Hypothalamus (tissue), 51 donors: ENCODE measurements at places on chromosomes 7 and 10.

- DNase-seq: no peak
These were observed 208.4 kb upstream of the LRRTM3 start for GRCh38 chr10:66717231-66717981.

DNA sequence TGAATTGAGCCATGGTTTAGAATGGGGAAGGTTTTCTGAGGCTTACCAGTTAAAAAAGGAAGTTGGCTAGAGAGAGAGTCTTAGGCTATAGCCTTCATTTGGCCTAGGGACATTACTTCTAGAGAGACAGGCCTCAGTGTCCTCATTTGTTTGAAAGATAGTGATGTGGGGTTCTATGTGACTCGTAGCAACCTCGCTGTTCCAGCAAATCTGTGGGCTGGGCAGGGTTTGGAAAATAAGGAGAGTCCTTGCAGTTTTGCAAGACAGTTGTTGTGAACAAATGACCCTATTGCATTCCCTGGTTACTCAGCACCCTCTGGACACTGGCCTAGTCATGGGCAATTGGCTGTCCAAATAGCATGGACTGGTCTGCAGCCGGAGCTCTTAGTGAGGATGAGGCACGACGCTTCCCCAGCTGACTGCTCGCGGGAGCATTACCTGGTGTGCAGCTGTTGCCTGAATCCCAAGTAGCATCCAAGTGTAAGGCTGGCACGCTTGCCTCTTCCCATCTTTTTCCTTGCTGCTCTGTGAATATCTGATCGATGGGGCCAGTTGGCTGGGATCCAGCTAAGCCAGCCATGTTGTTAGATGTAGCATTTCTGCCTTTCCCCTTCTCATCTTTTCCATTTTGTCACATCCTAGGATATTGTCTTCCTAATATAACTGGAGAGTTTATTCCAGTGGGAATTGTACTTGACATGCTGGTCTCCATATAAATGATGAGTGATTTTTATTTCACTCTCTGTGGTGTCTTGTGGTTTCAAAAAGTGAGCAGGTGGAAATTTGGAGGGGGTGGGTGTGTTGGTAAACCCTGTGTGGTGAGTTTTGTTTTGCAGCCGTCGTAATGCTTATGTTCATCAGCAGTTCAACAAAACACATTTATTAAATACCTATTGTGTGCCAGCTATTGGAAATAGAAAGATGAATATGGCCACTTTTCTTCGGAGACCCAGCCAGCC lies 99.8 kb downstream of the SND1 start:
- DNase-seq: no peak

DNA sequence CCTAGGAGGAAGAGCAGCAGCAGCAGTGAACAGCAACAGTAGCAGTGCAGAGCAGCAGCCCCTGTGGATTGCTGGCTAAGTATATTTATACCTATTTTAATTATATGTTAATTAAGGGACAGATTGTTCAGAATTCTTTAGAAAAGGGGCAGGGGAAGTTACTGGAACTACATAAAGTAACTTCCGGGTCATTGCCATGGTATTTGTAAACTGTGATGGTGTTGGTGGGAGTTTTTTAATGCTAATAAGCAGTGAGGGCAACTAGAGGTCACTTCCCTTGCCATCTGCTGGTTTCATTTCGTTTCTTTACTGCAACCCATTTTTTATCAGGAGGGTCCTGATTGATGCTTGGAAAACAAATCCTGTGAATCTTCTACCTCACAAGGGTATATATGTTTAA lies 229.8 kb upstream of the PODXL start:
- no peak for DNase-seq

GRCh38 chr7:83640731-83641537 lies 8.0 kb downstream of the SEMA3E start:
- DNase-seq: no peak

DNA sequence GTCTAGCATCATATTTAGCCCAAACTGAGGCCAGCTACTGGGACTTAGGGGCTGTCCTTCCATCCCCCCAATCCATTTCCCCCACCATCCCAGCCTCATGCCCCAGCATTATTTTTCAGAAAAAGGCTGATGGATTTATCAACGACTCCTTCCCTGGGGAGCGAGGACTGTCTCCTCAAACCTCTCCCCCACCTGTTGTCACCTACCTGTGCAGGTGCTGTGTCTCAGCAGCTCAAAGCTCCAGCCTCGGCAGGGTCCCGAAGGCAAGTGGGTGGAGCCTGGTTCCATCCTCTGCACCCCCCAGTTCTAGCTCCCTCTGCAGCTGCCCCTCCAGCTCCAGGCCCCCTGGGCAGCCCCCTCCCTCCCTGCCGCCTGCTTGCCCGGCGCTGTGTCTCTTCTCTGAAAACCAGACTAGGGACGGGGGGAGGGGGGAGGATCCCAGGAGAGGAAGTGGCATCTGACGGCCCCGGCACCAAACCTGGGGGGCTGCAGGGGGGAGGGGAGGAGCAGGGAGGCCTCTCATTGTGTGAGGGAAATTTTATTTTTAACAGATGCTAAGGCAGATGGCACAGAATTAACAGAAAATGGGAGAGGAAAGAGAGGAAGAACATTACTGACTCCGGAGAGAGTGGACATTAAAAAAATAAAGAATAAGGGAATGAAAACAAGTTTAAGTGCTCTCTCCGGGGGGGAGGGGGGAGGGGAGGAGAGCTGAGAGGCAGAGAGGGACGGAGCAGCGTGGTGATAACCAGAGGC lies 61.7 kb upstream of the PAX2 start:
- no peak for DNase-seq

- DNase-seq: no peak
These were observed 52.3 kb downstream of the NEURL1 start for GRCh38 chr10:103545771-103546281.

DNA sequence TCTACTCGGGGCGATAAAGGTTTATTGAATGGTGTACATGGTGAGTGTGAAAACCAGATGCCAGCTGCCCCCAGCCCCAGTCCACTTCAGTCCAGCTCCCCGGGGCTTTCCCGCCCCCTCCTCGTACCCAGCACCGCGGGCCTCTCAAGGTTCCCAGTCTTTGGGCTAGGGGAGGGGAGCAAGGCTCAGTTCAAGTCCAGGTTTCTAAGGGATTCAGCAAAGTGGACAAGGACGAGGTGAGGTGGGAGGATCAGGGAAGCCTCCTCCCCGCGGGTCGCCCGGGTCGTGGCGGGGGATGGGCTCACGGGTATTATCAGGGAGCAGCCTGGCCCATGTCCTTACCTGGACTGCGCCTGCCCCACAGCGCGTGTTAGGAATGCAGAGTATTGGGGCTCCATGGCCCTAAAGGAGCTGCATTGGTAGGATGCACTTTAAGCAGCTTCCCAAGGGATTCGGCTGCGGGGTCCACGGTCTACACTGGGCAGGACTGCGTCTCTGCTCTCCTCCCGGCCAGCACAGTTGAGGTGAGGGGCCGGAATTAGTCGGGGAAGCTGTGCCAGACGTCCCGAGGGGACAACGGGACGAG lies 541 bp upstream of the PFKFB3 start:
- no peak for DNase-seq

DNA sequence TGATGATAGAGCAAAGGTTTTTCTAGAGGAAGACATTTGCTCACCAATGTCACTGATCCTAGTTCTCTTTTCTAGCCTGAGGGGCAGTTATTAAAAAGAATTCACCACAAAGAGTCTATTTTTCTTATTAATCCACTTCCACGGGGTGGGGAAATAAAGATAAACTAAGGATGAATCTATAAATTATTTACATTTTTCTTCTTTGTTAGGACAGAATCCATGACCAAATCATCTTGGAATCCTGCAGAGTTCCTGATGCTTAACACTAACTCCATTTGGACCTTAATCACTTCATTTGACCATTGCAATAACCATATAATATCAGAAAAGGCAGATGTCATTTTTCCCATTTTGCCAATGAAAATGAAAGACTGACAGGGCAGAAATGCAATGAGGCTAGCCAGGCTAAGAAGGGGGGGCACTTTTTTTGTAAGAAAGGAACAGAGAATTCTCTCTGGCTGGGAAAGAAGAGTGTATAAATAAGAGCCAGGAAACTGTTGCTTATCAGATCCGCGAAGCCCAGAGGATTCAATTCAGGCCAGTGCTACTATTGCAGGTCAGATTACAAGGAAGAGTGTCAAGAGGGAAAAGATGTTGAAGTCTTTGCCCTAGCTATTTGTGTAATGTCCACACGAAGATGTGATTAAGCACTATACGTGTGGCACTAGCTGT lies 433.2 kb downstream of the TNS3 start:
- DNase-seq: no peak

DNA sequence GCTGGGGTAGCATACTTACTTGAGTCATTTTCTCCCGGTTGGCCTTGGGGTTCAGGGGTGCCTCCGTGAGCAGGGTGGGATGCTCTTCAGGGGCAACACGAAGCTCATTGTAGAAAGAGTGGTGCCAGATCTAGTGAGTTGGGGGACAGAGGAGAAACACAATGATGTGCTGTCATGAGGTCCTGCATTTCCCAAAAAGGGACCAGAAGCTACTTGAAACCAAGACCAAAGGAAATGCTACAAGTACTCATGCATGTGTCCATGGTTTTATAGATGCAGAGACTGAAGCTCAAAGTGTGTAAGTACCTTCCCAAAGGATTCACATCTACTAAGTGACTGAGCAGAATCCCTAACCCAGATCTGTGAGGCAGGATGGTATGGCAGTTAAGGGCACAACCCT lies 8.8 kb downstream of the ACTA2 start:
- no peak for DNase-seq

- no peak for DNase-seq
These were observed 387.0 kb upstream of the KCND2 start for GRCh38 chr7:119886007-119886406.

GRCh38 chr10:1538531-1539061 lies 198.7 kb downstream of the ADARB2 start:
- DNase-seq: no peak

DNA sequence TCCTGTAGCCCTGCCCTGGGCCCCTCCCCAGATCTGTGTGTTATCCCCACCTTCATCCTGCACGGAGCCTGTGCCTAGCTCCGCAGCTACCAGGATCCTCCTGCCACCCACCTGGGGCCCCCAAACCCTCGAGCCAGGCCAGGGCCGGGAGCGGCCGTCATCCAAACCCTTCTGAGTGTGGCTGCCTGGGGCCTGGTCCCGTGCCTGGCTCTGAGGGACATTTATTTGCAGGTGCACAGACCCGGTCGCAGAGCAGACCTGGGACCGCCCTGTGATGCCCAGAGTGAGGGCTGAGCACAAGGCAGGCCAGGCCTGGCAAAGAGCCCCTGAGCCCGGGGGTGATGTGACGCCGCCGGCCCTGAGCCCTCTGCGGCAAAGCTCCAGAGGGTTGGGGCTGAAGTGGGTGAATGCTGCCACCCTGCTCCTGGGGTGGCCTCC lies 27.4 kb upstream of the INPP5A start:
- DNase-seq: no peak

DNA sequence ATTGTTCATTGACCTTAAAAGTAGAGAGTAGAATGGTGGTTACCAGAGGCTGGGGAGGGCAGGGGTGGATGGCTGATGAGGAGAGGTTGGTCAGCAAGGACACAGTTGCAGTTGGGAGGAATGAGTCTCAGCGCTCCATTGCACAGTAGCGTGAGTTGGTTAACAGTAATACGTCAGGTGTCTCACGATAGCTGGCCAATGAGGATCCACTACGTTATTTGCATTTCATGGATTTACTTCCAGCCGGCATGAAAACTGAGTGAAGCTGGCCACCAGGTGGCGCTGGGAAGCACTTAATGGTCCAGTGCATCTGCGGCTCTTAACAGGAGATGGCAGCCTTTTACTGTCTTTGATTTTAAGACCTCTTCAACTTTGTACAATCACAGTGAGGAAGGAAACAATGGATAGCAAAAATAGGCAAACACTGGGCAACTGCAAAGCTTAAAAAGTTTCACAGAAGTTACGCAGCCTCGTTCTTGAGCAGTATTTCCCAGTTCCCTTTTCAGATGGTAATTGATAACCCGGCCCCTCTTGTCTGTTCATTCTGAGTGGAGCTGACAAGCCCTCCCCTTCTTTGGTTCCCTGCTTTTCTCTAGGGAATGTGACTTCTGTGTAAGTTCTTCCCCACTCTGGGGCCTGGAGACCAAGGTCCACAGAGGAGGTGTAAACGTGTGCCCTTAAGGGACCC lies 23.7 kb downstream of the AKR1E2 start:
- DNase-seq: peak; percentile 78

GRCh38 chr10:117499248-117500105 lies 43.1 kb upstream of the EMX2 start:
- DNase-seq: no peak

DNA sequence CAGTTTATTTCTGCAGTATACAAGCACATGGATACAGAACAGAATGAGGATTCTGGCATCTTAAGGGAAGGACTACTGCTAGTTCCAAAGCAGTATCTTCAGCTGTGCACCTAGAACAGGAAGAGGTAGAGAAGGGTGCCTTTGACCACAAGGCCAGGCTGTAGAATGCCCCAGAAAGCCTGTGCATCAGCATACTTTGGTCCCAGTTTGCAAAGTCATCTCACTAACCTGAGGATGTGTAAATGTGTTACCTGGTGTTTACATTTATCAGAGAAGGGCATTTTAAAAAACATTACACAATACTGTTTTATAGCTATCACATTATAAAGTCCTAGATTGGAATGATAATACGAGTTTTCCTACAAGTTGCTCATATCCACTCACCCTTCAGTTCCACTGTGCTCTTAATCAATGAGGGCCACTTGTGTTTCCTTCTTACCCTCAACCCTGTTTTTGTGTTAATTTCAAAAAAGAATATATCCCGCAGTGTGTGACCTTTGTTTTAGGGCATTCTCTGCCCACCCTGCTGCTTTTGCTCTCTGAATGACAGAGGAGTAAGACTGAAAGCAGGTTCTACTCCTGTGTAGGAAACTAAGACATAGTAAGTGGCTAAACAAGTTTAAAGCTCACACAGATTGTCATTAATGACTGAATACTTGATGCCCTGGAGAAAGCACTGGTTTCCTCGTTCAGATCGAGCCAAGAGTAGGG lies 3.4 kb downstream of the SLC35G1 start:
- no peak for DNase-seq

DNA sequence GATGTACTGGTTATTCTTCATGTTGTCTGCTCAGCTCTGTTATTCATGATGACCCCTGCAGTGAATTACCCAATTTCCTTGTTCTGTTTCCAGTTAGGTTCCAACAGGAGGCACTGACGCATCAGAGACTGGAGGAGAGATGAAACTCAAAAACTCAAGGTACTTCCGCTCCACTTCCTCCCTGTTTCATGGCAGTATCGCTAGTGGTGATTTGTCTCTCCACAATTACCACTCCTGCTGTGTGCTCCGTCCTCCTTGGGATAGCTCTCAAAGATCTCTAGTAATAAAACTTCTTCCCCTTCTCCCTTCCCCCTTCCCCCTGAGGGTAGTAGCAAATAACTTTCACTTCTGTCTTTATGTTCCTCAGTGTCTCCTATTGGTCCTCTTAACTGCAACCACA lies 107.4 kb upstream of the ABCB5 start:
- no peak for DNase-seq

- DNase-seq: no peak
These were observed 42.6 kb downstream of the GSDME start for GRCh38 chr7:24714676-24715010.
